ENCODE measurements at places on chromosomes 12 and 14.

DNA sequence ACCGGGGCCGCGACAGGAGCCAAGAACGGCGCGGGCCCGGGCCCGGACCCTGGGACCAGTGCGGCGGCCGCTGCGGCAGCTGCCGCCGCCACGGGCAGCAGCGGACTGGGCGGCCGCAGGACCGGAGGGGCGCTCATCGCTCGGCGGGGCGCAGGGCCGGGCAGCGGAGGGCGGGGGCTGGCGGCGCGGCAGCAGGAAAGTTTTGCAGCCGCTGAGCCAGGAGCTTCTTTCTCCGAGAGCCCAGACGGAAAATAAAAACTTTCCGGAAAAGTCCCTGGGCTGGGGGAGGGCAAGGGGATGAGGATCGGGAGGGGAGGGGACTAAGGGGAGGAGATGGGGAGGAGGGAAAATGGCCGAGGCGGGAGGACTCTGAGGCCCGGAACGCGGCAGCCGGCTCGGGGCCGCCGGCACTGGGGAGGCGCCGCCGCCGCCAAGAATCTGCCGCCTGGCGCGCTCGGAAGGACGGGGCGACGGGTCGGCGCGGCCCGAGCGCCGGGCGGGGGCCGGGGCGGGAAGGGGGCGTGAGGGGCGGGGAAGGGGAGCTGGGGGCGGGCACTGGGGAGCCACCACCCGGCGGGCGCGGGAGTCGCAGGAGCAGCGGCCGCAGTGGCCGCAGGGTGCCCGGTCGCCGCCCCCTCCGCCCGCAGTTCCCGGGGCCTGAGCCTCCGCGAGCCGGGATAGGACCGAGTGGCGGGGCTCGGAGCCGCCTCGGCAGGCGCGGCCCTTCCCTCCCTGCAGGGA is at the start of gene PRKD1:
Gene PRKD1 (minus strand): TSS at position 472 of the 741 bp plus-strand sequence.
- peak; percentile 36 for DNase-seq

DNA sequence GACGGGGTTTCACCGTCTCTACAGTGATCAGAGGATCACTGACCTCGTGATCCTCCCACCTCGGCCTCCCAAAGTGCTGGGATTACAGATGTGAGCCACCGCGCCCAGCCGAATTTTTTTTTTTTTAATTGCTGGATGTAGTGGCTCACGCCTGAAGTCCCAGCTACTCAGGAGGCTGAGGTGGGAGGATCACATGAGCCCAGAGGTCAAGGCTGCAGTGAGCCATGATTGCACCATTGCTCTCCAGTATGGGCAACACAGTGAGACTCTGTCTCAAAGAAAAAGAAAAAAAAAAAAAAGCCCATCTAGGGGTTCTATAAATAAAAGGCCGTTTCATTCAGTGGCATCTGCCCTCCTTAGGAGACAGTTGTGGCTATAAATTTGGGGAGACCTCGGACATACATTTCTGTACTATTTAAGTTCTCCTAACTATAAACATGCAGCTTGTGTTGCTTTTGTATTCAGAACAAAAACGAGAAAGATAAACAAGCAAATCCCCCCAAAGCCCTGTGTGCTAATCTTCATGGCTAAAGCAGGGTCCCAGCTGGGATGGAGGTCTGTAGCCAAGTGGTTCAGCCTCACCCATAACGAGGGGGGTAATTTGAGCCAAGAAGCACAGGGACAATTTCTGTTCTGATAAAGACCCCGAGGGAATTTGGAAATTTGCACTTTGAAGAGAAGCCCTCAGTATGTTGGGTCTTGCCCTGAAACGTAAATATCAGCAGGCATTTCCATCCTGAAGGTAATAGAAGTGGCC is 35.0 kb upstream of the BCL7A start:
- no peak for DNase-seq

GRCh38 chr12:15278816-15279658 is 43.3 kb upstream of the PTPRO start:
- DNase-seq: peak; percentile 52

DNA sequence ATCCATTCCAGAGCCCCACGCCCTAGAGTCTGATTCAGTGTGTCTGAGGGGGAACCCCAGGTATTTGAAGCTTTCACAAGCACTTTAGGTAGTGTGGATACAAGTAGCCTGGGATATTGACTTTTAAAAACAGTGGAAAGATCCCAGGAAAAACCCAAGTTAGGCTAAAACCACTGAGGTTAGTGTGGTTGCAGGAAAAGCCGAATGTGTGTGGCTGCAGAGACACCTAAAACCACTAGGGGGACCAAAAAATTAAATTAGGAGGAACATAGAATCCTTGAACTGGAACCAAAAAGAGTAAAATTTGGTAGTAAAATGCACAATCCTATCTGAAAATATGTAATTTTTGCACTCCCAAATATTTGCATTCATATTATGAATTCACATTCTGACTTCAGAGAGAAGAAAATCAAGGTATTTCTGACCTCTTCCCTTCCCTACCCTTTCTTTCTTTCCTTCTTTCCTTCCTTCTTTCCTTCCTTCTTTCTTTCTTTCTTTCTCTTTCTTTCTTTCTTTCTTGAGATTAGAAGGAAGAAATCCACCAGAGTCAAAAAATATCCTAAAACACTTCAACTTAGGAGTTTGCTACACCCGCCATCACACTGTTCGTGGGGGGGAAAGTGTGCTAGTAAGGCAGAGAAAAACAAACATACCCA is 37.8 kb downstream of the SLCO1A2 start:
- no peak for DNase-seq

DNA sequence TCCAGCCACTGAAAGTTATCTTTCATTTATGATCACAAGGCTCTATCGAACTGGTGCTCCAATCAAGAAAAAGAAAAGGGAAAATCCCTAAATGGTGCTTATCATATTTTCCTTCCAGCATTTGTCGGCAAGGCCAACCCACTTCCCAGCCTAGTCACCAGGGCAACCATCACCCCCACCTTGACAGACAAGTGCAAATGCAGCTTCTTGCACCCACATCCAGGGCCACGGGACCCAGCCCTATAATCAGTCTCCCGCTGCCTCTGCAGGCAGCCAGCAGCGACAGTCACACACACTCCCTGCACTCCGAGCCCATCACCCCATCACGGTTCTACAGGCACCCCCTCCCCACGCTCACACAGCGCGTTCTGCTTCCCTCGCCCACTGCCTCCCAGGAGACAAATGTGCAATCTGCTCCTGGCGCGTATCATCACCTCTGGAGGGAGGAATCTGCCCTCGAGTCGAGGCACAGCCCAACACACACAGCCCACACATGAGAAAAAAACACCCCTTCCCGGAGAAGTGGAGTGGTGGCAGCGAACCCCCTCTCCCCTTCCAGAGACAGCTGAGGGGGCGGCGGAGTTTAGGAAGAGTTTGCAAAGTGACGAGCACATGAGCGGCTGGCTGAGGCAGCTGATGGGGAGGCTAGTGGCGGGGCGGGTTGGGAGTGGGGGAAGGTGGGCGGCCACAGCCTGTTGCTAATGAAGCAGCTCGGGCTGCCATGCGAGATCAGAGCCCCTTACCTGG is 9.3 kb upstream of the PPP4R4 start:
- no peak for DNase-seq

- DNase-seq: no peak
These were observed 932 bp downstream of the ADCY6 start for GRCh38 chr12:48787791-48788523.

- no peak for DNase-seq
These were observed 103.2 kb upstream of the PRICKLE1 start for GRCh38 chr12:42692749-42693148.

GRCh38 chr14:102330806-102331205 is 11.3 kb downstream of the ZNF839 start:
- no peak for DNase-seq

DNA sequence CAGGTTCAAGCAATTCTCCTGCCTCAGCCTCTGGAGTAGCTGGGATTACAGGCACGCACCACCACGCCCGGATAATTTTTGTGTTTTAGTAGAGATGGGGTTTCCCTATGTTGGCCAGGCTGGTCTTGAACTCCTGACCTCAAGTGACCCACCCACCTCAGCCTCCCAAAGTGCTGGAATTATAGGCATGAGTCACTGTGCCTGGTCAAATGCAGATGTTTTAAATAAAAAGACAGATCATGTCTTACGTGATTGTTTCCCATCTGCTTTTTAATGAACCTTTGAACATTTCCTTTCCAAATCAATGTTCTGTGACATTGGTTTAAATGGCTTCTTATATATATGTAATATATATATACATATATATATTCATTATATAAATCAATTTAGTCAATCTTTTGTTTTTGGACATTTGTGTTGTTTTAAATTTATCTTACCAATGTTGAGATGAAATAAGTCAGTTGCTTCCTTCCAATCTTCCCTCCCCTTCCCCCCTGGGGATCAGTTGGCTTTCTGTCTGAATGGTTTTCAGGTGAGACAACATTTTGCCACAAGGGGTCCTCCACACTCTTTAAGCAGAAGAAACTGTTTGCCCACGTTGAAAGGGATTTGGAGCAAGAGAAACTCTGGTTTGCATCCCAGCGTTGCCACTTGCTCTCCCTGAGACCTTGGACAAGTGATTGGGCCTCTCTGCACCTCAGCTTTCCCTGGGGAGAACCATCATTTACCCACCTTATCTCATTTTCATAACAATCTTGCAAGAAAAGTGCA is 47.6 kb upstream of the RBM19 start:
- peak; percentile 21 for DNase-seq

Data from fibroblast of skin of left quadriceps (primary cell).